NCI-H1930 (cell line): ENCODE measurements at places on chromosomes 6 and 20.
A peak's percentile ranks its signal among the peaks of the same experiment; 100 is the strongest.

DNA sequence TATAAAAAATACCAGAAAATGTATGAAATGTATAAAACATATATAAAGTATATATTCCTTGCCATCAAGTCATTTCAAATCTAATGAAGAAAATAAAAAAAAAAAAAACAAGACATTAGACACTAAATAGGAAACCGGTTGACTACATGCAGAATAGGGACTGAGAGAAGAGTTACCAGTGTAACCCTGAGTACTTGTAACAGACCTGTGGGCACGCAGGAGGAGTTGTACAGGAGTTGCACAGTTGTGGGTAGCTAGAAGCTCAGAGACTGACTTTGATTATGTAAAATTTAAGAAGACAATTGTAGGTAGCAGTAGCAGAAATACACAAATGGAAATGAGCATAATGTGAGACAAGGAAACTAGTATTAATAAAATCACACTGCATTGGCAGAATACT, 112.4 kb upstream of the DST start:
- DNase-seq: no peak

GRCh38 chr6:43261198-43261597, 17.9 kb downstream of the TTBK1 start:
- no peak for DNase-seq

DNA sequence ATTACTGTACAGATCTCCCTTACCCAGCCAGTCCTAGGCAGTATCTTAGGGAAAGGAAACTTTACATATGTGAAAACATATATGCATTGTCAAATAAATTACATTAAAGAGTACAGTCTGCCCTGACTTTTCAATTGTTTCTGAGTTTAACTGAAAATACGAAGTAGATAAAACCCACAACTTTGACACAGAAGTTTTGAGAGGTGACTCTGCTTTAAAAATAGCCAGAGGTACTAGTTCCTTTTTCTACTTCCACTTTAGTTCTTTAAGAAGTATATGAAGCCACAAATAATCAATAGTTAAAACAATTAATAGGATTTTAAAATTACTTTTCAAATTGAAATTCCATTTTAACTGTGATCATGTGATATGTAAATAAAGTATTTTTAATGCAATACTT, 62.9 kb downstream of the BMP5 start:
- no peak for DNase-seq

DNA sequence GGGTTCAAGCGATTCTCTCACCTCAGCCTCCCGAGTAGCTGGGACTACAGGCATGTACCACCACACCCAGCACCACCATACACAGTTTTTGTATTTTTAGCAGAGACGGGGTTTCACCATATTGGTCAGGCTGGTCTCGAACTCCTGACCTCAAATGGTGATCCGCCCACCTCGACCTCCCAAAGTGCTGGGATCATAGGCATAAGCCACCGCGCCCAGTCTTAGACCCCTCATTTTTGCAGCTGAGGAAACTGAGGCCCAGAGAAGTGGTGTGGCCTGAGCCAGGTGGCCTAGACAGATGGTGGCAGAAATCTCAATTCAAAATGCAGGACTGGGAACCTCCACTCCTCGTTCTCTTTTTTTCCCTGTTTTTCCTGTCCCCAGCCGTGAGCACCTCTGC, 12.6 kb upstream of the FAM209A start:
- DNase-seq: no peak

GRCh38 chr6:169839029-169839481, 87.6 kb downstream of the ERMARD start:
- DNase-seq: no peak

GRCh38 chr20:35587436-35587835, 28.2 kb upstream of the SPAG4 start:
- no peak for DNase-seq

GRCh38 chr6:119323478-119323877, 26.1 kb downstream of the MAN1A1 start:
- DNase-seq: no peak

DNA sequence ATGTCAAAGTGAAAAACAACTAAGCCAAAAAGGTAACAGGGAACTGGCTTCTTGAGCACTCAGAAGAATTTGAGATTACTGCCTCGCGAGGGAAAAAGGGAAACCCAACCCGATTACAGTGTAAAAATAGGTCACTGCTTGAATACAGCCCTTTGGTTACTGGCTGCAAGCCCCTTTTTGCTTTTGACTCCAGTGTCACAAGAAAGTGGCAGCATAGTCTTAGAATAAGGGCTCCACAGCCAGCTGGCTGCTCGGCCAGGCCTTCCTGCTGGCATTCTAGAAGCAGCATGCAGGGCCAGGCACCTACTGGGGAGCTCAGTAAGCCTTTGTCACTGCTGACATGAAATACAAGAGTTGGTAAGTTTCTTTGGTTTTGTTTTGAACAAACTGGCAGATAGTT, 83.0 kb downstream of the ZHX3 start:
- no peak for DNase-seq

DNA sequence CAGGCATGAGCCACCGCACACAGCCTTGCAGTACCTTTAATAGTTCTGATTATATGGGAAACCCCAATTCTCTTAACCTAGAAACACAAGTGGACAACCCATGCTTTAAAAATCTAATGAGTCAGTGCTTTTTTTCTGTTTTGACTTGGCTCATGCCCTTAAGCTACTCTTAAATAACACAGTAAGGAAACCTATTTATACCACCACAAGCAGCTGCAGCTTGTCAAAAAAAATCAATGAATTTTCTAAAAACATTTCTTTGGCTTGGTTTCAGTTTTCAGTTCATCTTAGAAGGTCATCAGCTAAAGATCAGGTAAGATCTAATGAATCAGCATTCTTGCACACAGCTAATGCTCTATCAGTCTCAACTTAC, 124.1 kb upstream of the DST start:
- DNase-seq: no peak

GRCh38 chr20:50788045-50788991, 6.5 kb upstream of the BCAS4 start:
- no peak for DNase-seq

- no peak for DNase-seq
These were observed 30.9 kb upstream of the TGM6 start for GRCh38 chr20:2349801-2350200.

- DNase-seq: no peak
These were observed 42.9 kb downstream of the TMEM244 start for GRCh38 chr6:129818251-129818650.

GRCh38 chr6:67102743-67103142, 1395.7 kb upstream of the EYS start:
- no peak for DNase-seq

- DNase-seq: no peak
These were observed 205.2 kb upstream of the CEP162 start for GRCh38 chr6:84432619-84433018.

GRCh38 chr6:130843575-130844320, 16.5 kb downstream of the SMLR1 start:
- no peak for DNase-seq

- DNase-seq: no peak
These were observed 313.1 kb downstream of the TRDN start for GRCh38 chr6:123323452-123324329.

DNA sequence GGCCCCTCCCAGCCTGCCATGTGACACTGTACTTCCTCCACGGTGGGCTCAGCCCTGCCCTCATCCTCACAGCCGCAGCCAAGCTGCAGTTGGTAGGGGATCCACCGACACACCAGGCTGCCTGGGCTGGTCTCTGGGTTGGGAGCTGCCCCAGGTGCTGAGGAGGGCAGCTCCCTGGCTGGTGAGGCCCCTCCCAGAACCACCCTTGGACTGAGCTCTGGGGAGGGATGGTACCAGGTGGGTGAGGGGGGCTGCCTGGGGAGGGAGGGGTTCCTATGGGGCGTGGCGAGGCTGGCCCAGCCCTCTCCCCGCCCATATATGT, 185 bp upstream of the TNFRSF6B start:
- no peak for DNase-seq

- DNase-seq: no peak
These were observed 31.5 kb upstream of the PAQR8 start for GRCh38 chr6:52330470-52330869.

DNA sequence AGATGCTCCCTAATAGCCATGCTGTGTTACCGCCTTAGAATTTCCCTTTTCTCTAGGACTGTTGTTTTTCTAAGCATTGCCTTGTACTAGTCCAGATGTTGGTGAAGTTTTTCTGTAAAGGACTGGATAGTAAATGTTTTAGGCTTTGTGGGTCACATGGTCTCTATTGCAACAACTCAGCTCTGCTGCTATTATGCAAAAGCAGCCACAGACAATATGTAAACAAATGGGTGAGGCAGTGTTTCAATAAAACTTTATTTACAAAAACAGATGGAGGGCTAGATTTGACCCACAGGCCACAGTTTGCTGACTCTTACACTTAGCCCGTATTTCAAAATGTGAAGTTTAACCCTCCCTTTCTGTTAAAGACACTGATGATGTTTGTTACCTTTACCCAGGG, 207.6 kb upstream of the MYLIP start:
- DNase-seq: no peak

DNA sequence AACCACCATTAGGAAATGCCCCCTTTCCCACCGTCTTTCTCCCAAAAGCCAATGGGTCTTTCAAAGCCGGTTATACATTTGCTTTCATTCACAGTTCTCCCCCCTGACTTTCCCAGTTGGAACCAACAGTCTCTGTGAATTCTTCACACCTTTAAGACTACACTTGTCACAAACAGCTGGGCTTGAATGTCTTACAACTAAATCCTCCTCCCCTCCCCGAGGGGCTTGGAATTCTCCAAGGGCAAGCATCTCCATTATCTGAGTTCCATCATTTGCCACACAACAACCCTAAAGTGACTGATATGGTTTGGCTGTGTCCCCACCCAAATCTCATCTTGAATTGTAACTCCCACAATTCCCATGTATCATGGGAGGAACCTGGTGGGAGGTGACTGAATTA, 12.9 kb downstream of the ZFP64 start:
- DNase-seq: no peak

- DNase-seq: no peak
These were observed 123.0 kb downstream of the SMAP1 start for GRCh38 chr6:70790483-70791224.

DNA sequence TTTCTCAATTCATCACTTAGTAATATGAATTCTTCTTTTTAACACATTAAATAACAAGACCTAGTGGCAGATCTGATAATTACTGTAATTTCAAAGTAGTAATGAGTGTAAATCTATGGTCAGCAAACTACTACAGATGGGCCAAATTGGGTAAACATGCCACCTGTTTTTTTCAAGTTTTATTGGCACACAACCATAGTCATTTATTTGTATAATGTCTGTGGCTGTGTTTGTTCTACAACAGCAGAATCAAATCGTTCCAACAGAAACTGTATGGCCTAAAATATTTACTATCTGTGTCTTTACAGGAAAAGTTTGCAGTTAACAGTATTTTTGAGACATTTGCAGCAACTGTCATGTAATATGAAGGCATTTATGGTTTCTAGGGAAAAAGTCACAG, 86.1 kb upstream of the EYA2 start:
- DNase-seq: peak; percentile 46

GRCh38 chr6:139751179-139751578, 376.7 kb upstream of the CITED2 start:
- no peak for DNase-seq

- DNase-seq: no peak
These were observed 267.0 kb downstream of the DLL1 start for GRCh38 chr6:170023620-170024521.

GRCh38 chr6:148463671-148464070, 121.0 kb downstream of the SASH1 start:
- DNase-seq: no peak

DNA sequence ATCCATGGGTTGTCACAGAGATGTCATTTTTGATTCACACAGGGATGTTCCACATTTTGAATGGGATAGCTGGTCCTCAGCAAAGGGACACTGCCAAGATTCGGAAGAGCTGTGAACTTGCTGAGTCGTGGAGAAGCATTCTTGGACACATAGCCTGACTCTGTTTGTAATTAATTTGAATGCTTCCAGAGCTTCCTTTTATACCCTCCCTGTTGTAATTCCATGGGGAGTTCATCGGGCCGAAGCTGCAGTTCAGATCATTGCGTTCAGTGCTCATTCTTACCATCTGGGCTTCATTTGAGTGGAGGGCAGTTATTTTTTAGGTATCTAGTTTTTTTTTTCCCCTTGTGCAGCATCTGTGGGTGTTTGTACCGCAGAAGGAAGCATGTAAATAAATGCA, 126.5 kb downstream of the SLC24A3 start:
- no peak for DNase-seq

DNA sequence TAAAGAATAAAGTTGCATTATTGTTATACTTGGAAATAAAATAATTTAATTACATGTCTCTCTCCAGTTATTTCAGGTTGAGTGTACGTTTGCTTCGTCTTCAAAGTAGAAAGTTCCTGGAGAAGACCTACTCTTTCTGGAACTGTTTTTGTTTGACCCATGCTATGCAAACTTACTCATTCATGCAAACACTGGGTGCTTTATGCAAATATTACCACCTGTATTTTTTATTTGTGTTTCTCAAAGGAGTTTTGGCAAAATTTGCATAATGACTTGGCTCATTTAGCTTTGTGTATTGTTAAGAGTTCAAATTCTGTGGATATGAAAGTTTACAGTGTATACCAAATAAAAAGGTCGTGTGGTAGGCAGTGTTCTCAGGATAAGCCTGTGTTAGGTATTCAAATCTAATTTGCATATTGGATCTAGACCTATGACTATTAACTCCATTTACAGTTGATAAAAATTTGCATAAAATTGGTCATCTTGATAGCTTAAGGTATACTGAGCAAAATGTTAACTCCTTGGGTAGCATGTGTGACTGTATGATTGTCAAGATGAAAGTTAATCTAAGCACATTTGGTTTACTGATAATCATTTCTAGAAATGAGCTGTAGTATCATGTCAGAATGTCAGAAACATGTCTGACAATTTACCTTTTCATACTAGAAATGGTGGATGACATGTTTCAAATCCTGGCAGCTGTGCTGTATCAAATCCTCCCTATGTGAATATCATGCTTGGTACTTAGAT, 65.2 kb downstream of the CDKAL1 start:
- no peak for DNase-seq

DNA sequence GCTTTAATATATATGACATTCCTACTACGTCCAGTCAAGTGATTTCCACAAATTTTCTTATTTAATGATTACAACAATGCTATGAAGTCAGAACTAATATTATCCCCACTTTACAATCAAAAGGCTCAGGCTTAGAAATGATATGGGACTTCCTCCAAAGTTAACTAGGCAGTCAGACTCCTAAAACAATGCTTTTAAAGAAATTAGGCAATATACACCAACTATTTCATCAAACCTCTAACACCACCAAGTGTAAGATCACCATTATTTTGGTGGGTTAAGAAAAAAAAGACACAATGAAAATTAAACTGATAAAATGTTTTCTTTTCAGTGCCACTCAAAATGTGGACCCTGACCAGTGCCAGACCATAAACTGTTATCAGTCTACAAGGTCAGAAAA, 256.1 kb upstream of the RUNX2 start:
- DNase-seq: no peak

DNA sequence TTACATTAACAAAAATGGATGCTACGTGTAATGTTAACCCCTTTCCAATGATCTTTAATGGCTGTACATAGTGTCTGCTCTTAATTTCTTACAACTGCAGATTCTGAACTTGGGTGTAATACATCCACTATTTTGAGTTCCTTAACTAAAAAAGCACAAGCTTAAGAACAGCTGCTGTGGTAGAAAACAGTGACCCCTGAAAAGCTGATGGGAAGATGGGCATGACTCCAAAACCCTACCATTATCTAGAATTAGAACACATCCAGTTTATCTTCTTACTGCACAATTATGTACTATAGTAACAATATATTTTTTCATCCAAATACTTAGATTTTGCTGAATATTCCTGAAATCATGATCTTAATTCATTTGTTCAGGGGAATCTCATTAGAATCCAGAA, 49.3 kb downstream of the LYRM4 start:
- DNase-seq: no peak
